ENCODE measurements at places on chromosomes 12 and 14.

GRCh38 chr12:92300777-92301176 lies 155.1 kb upstream of the BTG1 start:
- DNase-seq, result no peak

DNA sequence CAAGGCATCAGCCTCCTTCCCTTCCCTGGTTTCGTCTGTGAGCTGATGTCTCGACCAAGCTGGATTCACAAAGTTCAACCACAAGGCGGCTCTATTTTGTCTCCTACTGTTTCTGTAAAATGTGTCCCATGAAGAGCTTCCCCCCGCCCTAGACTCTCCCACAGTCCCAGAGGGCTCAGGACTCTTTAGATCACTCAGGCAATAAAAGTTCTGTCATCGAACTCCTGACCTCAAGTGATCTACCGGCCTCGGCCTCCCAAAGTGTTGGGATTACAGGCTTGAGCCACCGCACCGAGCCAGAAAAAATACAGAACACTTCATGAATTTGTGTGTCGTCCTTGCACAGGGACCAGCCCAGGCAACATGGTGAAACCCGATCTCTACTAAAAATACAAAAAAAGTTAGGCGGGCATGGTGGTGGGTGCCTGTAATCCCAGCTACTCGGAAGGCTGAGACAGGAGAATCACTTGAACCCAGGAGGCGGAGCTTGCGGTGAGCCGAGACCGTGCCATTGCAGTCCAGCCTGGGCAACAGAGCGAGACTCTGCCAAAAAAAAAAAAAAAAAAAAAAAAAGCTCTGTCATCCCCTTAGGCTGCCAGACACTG lies 149.4 kb downstream of the BCL11B start:
- DNase-seq, result no peak

DNA sequence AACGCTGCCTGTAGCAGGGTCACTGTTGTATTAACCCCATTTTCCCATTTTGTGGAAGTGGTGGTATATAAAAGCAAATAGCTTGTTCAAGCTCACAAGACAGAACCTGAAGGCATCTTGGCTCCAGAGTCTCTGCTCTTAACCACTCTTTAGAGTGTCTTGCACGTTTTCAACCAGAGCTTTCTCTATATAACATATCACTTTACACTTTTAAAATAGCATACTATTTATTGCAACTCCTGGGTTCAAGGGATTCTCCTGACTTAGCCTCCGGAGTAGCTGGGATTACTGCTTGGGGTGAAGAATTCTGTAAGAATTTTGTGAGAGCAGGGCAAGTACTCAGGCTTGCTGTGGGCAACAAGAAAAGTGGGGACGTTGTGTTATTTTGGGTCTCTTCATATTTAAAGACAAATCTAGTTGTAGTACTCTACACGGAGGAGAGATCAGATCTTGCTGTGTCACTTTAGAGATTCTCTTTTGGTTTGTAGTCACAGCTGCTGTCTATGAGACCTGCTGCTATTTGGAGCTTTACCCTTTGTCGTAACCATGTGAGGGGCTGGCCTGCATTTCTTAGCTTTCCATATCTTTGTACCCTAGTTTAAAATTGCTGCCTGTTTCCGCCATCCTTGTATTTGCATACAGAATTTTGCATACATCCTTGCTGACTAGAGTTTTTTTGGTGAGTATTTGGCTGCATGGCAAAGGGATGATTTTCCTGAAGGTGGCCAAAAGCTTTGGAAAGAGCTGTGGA lies 40.7 kb downstream of the WDR20 start:
- DNase-seq, result no peak

GRCh38 chr12:101050631-101051030 lies 159.4 kb downstream of the SLC5A8 start:
- no peak for DNase-seq

DNA sequence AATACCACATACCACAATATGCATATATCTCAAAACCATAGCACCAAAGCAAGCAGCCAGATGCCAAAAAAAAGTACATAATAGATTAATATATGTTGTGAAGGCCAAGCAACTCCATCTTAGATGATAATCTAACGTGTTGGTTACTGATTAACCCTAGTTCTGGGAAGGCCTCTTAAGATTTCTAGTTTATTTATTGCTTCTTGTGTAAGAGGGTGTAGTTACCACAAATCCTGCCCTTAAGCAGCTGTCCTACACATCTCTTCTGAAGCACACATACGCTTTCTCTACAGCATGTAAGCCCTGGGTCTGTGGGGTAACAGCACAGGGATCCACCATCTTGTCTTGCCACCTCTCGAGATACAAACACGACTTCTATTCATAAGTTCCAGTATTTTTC lies 236.8 kb upstream of the AVPR1A start:
- no peak for DNase-seq

- DNase-seq, result no peak
Measured at GRCh38 chr14:64926398-64926995, 12.2 kb downstream of the CHURC1 start.

DNA sequence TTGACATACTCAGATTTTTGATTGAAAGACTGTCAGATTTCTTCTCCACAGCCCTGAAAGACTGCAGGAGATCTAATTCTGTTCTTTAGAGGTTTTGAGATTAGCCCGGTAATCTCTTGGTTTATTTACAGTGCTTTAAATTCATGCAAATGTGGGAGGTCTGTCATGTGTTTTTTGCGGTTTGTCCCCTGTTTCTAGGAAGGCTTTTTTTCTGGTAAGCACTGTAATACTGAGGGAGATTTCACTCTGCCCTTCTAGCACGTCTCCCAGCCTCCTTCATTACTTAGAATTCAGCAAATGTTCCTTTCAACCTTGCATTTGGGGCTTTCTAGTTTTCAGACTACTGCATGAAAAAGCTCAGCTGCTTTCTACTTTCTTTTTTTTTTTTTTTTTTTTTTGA lies 31.1 kb downstream of the GPHN start:
- DNase-seq, result peak; percentile 10

DNA sequence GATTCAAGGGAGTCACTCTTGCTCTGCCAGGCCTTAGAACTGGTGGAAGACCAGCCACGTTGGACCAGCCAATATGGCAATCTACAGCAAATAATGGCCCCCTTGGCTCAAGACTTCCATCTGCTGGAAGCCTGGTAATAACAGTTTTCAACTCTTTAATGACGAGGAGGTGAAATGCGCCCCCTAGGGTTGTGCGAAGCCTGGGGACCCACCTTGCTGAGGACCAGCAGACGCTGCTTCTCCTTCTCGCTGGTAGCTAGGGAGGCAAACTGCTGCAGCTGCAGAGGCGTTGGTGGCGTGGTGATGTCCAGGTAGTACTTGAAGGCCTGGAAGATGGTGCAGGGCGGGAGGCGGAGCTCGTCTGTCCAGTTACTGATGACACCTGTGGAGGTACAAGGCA lies 41.5 kb upstream of the FBXO21 start:
- DNase-seq, result no peak
